ENCODE measurements at places on chromosomes 5 and 9.

- DNase-seq: no peak
These were observed 173.4 kb upstream of the CDH12 start for GRCh38 chr5:23026252-23027170.

DNA sequence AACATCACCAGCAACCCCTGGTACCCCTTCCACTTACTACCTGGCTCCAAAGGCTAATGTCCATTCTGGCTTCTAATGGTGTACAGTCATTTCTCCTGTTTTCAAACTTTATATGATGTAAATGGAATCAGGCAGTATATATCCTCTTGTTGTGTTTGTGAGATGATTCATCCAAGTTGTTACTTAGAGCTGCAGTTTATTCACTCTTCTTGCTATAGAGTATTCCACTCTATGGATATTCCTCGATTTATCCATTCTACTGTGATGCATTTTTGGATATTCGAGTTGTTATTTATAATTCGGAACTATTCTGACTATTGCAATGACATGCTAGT lies 32.4 kb downstream of the IRF1 start:
- no peak for DNase-seq

DNA sequence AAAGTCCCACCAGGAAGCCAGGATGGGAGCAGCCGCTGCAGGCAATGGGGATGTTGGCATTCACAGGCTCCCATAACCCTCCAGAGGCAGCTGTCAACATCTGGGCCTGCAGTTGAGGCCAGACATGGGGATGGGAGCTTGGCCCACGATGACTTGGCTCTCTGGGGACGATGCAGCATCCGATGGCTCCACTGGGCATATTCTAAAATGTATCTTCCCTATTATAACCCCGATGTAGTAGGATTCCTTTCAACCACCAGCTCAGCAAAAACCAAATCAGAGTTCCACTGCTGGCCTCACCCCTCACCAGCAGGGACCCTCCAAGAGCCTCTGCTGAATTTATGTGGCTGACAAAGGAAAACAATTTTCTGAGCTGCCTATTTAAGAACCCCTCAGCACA lies 7.1 kb downstream of the SPRY4 start:
- DNase-seq: no peak

- no peak for DNase-seq
These were observed 72.8 kb upstream of the MTAP start for GRCh38 chr9:21729648-21730047.

- no peak for DNase-seq
These were observed 239.9 kb downstream of the ATPSCKMT start for GRCh38 chr5:10009802-10010201.

GRCh38 chr5:96569770-96570169 lies 92.4 kb upstream of the CAST start:
- no peak for DNase-seq

GRCh38 chr9:81137976-81138568 lies 551.3 kb downstream of the TLE1 start:
- DNase-seq: no peak
